Smooth muscle cell of the brain vasculature (primary cell): ENCODE measurements at places on chromosomes 16 and 17.

- DNase-seq, result no peak
Measured at GRCh38 chr16:57653936-57654335, 14.2 kb upstream of the ADGRG3 start.

- DNase-seq, result no peak
Measured at GRCh38 chr16:88566158-88566557, 4.0 kb upstream of the ZC3H18 start.

- no peak for DNase-seq
Measured at GRCh38 chr17:10071141-10071540, 127.3 kb downstream of the GAS7 start.

DNA sequence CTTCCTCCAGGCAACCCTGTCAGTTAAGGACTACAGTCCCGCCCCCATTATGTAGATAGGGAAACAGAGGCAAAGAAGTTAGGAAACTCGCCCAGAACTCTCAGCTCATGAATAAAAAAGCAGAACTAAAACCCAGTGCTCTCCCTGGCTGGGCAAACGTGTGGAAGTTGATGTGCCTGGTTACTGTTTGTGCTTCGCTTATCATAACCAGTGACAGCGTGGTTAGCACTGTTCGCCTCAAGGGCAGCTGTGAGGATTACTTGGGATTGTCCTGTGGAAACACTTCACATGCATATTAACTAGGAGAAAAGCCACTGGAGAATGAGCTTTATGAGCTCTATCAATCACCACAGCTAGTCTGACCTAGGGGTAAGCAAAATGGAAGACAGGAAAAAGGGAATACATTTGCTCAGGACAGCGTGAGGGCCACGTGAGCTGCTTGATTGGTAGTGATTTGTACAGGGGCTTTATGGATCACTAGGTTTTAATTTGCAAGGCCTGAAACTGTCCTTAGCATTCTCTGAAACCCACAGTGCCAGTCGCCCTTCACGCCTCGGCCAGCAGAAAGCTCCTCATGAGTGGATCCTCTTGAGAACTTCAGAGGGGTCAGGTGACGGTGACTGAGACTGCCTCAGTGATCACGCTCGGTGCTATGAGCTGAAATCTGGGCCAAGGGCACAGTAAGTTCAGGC, 19.9 kb downstream of the CYB5D2 start:
- no peak for DNase-seq

DNA sequence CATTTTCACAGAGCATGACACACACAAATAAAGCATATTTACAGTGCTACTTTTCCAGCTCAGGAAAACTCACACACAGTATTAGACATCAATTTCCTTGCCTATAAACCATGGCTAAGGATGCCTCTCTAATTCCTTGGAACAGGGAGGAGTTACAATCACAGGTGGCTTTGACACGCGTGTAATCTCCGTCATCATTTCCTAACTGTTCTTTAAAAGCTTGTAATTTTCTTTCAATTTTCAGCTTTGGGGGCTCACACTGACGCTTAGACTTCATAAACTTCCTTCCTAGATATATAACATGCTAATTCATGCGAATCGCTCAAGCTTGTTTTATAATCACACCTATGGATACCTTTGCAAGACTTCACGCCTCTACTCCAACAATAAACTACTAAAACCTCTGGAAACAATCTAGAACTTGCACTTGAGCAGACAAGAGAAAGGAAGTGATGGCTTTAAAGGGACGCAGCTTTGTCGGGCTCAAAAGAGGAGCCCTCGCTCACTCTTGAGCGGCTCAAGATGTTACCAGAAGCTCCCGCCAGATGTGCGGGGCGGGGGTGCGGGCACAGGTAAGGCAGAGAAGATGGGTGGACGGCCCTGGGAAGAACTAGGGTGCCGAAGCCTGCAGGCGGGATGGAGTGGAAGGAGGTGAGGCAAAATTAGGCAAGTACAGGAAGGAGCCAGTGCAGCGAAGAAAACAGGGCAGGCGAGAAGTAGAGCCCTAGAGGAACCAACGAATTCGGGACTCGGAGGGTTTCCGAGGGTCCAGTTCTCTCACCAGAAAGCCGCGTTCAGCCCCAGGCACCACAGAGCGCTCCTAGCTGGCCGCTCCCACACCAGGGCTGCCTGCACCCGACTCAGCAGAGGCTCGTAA, 631 bp downstream of the RETREG3 start:
- DNase-seq, result no peak
